ENCODE measurements at places on chromosomes 12 and 14. TPM values are rescaled to one million over a fixed set of nuclear protein-coding genes. Genes with fewer than 3 reads are reported as not detected.

Gene SYT10
- 0.10 TPM for total RNA-seq

Gene VCPKMT
- total RNA-seq: 7.6 TPM

- no peak for DNase-seq
Observed at GRCh38 chr14:80346395-80346794, 135.1 kb upstream of the DIO2 start.

DNA sequence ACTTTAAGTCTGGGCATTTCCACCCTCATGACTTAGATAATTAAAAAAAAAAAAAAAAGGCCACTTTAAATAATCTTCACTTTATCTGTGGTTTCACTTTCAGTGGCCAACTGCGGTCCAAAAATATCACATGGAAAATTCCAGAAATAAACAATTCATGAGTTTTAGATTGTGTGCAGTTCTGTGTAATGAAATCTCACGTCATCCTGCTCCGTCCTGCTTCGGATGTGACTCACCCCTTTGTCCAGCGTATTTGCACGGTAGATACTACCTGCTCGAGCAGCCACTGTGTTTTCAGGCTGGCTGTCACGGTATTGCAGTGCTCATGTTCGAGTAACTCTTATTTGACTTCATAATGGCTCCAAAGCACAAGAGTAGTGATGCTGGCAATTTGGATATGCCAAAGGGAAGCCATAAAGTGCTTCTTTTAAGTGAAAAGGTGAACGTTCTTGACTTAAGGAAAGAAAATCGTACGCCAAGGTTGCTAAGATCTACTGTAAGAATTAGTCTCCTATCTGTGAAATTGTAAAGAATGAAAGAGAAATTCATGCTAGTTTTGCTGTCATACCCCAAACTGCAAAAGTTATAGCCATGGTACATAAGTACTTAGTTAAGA lies 2.4 kb downstream of the E2F7 start:
- DNase-seq: no peak

GRCh38 chr12:79595273-79595672 lies 95.5 kb downstream of the PAWR start:
- no peak for DNase-seq

Gene RND1
- total RNA-seq: 2.9 TPM

GRCh38 chr12:62256408-62257096 lies 3.7 kb upstream of the USP15 start:
- no peak for DNase-seq

Gene TMEM233
- total RNA-seq: 0.92 TPM

Gene LRRIQ1
- 1.1 TPM for total RNA-seq

Gene SYNDIG1L
- total RNA-seq: not detected

Gene MORN3
- 0.41 TPM for total RNA-seq

DNA sequence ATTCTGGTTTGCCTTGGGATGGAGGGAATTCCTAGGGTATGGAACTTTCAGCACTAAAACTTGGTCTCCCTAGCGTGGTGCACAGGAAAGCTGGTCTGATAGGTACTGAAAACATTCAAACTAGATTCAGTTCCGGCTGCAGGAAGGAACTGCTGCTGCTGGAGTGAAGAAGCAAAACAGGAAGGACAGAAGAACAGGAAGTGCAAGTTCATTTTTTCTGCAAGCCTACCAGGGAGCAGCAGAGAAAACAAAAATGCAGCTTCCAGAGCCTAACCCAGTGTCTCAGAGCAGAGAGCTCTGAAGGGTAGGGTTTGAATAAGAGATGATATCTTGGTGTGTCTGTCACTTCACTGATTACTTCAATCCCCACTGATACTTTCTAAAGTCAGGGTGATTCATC lies 165.2 kb downstream of the VRK1 start:
- no peak for DNase-seq

Gene ABCC9
- 121 TPM for total RNA-seq

Gene BDKRB2
- total RNA-seq: 9.1 TPM

Gene NXPH4
- total RNA-seq: 1.3 TPM

GRCh38 chr14:65433157-65433556 lies 20.6 kb downstream of the FUT8 start:
- no peak for DNase-seq

Gene SP1
- 53.1 TPM for total RNA-seq

Gene AKAP6
- total RNA-seq: 230 TPM

Gene GLI1
- 5.6 TPM for total RNA-seq

GRCh38 chr12:91271185-91271584 lies 88.6 kb upstream of the DCN start:
- no peak for DNase-seq

DNA sequence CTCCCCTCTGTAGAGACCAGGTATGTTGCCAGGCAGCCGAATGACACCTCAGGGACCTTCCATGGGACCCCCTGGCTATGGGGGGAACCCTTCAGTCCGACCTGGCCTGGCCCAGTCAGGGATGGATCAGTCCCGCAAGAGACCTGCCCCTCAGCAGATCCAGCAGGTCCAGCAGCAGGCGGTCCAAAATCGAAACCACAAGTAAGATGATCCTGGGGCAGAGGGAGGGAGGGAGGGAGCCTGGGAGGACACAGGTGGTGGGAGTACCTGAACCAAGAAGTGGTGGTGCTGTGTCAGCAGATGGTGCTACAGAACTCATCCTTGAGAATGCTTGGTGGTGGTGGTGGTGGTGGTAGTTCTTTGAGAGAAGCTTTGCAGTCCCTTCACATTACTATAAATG lies 1.0 kb downstream of the SMARCD1 start:
- DNase-seq: no peak

DNA sequence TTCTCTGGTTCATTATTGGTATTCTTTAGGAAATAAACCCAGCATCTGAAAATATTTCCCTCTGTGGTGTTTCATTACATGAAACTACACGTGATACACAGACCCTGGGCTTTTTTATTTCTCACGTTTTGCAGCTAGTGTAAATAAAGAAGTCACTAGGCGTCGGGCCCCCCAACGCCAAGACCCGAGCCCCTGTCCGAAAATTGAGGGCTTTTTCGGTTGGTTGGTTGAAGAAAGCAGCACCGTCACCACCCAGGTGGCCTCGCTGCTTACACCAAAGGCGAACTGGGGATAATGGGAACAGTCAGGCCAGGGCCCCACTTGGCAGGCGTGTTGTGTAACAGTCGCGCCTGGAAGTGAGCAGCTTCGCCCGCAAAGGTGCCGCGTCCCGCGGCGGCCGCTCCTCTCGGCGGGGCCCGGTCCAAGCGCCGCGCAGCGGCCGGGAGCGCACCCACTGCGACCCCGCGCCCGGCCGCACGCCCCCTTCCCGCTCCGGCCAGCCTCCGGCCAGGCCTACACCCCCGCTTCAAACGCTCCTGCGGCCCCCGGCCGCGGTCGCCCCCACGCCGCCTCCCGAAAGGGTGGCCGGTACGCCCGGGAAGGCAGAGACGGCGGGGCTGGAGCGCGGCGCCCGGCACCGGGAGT lies 1.2 kb downstream of the DUSP16 start:
- DNase-seq: peak; percentile 70

Gene CRIP1
- total RNA-seq: 49.3 TPM

DNA sequence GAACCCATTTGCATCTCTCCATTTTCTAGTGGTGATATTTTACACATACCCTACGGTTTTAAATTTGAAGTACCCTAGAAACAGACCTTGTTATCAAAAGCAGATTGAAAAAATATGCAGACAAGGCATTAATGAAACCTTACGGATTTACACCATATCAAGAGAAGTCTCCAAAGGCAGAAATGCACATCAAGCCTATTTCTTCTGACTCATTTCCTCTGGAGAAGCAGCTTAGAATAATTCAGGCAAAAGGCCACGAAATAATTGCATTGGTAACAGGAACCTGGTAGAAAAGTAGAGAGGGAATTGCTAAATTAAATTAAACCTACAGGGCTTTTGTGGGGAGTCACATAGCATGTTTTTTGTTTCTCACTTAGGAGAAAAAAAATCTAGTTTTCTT lies 34.7 kb downstream of the KICS2 start:
- no peak for DNase-seq

- peak; percentile 26 for DNase-seq
Observed at GRCh38 chr12:52578469-52578868, 4.8 kb upstream of the KRT74 start.

Gene PLEKHG7
- not detected for total RNA-seq

Gene DHRS2
- total RNA-seq: not detected

Gene POTEG
- total RNA-seq: not detected

DNA sequence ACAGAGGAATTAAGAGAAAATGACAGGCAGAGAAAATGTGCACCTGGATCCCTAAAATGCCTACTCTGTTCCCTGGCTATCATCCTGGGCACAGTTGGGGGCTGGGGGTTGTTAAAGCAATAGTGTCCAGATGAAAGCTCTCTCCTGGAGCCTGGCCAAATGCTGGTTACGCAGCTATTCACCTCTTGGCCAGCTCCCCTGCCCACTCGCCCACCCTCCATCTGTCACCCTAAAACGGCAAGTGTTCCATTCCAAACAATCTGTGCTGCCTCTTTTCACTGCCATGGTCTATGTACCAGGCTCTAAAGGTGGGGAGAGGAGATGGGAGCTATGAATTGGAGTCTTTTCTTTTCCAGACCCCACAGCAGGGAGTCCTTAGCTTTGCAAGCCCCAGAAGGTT lies 24.7 kb upstream of the NPFF start:
- DNase-seq: no peak

Gene SPRYD3
- 30.3 TPM for total RNA-seq

Gene TAS2R30
- total RNA-seq: 16.9 TPM

- peak; percentile 76 for DNase-seq
Observed at GRCh38 chr12:94074980-94075629, 73.3 kb upstream of the PLXNC1 start.

Gene OTX2
- total RNA-seq: 0.10 TPM

Gene CAPZA3
- total RNA-seq: not detected

Gene C12orf50
- not detected for total RNA-seq

DNA sequence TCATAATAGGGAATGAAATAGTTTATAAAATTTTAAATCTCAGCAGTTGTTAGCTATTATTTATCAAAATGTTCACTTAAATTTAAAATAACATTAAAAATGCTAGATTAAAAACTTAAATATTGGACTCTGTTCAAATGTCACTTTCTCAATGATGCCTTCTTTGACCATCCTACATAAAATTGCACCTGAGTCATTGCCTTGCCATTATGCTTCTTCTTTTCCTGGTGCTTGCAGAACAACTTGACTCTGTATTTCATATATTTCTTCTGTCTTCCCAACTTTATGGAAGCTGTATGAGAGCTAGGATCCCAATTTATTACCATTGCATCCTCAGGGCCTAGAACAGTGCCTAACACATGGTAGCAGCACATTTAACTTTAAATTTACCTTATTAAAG lies 37.3 kb upstream of the CPM start:
- DNase-seq: no peak

All from tongue (tissue), 3 donors.